ENCODE measurements at places on chromosomes 4 and X. TPM values are rescaled to one million over a fixed set of nuclear protein-coding genes. Genes with fewer than 3 reads are reported as not detected.
A peak's percentile ranks its signal among the peaks of the same experiment; 100 is the strongest.

GRCh38 chrX:136176399-136176825 lies 29.1 kb downstream of the FHL1 start:
- DNase-seq: no peak

Gene ATOH1
- not detected for total RNA-seq

Gene EMCN
- total RNA-seq: 78.1 TPM

GRCh38 chr4:153468587-153468986 lies 2.4 kb downstream of the TMEM131L start:
- DNase-seq: no peak

- DNase-seq: no peak
Measured at GRCh38 chrX:63739885-63740284, 45.1 kb downstream of the ARHGEF9 start.

- DNase-seq: no peak
Measured at GRCh38 chrX:39418731-39419638, 617.7 kb downstream of the MID1IP1 start.

- DNase-seq: no peak
Measured at GRCh38 chrX:64977830-64978229, 1.6 kb upstream of the ZC4H2 start.

DNA sequence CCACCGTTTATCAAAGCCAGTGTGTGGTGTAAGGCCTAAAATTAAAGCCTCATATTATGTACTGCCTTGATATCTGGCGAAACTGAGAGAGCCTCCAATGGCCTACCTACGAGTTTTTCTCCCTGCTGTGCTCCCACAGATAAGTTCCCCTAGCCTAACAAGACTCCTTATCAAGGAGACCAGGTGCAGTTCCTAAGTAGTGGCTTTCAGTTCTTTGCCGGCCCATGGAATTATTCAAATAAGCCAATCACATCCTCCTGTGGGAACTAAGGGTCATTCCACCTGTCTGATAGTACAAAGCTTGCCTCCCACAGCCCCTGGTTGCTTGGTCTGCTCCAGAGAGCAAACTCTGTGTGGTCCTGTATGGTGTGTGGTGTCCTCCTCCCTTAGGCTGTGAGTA lies 99.8 kb upstream of the TEX13C start:
- no peak for DNase-seq

Gene THAP6
- 20.7 TPM for total RNA-seq

- no peak for DNase-seq
Measured at GRCh38 chrX:73647212-73647611, 84.2 kb downstream of the CHIC1 start.

DNA sequence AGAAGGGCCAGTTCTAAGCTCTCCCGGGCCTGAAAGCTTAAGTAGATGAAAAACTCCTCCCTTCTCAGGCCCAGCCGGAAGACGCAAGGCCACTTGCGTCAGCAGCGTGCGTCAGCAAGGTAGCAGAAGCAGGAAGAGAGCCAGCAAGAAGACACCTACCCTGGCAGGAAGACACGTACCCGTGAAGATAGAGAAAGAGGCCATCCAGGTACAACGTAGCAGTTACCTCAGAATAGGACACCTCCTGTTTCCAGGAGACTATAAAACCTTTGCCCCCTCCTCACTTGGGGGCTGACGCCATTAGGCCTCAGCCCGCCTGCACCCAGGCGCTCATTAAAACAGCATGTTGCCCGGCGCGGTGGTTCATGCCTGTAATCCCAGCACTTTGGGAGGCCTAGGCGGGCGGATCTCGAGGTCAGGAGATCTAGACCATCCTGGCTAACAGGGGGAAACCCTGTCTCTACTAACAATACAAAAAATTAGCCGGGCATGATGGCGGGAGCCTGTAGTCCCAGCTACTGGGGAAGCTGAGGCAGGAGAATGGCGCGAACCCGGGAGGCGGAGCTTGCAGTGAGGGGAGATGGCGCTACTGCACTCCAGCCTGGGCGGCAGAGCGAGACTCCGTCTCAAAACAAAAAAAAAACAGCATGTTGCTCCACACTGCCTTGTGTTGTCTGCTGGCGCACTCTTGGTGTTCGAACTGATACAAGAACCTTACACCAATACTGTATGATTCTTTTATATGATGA lies 242.7 kb upstream of the NWD2 start:
- DNase-seq: no peak

Gene CNGA1
- total RNA-seq: 1.6 TPM

DNA sequence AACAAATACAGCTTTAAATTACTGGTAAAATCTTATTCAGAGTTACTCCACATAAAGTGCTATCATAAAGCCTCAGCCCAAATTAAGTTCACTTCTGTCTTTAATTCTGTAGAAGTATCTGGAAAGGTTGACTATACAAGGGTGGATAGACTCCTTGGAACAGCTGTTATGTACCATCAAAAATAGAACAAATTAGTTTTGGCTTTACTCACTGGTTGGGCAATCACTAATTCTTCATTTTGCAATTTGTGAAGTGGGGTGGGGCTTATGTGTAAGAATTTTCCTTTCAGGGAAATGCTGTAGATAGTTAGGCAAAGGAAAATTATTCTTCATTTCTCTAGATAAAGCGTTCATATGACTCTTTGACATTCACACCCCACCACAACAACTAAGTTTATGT lies 7.8 kb downstream of the DIAPH2 start:
- no peak for DNase-seq

Gene DCAF4L1
- total RNA-seq: 37.5 TPM

Gene KDR
- total RNA-seq: 22.7 TPM

GRCh38 chrX:151169783-151170182 lies 6.6 kb upstream of the GPR50 start:
- no peak for DNase-seq

DNA sequence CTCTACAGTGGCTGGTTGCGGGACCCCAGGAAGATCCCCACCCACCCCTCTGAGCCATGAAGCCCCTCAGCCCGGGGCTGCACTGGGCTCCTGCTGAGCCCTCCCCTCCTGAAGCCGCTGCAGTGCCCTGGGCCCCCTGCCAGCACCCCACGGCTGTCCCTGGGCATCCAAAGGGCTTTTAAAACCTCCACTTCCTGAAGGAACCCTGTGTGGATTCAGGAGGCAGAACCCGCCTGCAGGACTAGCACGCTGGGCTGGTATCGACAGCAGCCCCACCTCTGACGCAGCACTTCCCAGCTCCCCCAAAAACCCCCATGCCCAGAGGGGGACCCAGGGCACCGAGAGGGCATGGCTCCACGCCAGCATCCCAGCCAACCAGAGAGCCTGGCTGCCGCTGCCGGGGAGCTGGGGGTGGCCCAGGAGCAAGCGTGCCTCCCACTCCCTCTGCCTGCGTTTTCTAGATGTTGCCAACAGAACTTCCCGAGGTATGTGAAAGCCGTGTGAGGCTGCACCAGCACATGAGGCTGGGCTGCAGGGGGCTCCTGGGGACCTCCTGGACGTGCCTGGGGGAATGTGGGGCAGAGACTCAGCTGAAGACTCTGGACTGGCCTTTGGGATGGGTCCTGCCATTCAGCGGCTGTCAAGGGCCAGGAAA lies 6.3 kb downstream of the MXD4 start:
- DNase-seq: peak; percentile 52

Gene FAM47E
- 12.3 TPM for total RNA-seq

Data from prostate gland (tissue), 2 donors.